ENCODE measurements at places on chromosomes 16 and 17. TPM values are rescaled to one million over a fixed set of nuclear protein-coding genes. Genes with fewer than 3 reads are reported as not detected.

KRTAP1-4 gene
- not detected for total RNA-seq

SEPTIN12 gene
- total RNA-seq = not detected

DDX52 gene
- total RNA-seq = 36.0 TPM

PPY gene
- not detected for total RNA-seq

ADAM11 gene
- total RNA-seq = 0.35 TPM

WWP2 gene
- total RNA-seq = 46.3 TPM

DNA sequence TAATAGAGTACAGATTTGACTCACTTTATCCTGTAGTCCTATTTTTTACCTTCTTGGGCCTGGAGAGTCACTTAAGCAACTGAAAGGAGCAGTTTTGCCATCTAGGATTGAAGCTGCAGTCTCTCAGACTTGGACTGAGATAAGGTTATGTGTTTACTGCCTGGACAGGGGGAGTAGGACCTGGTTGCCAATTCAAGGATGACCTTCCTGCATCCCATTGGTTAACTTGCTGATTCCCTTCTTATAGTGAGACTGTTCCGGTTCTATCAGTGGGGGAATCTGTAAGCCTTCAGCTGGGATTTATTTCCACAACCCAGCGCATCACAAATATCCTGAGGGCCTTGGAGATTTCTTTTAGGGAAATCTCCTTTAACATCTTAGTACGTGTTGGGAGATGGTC is 2.9 kb downstream of the UBN1 start:
- peaks cover 44% of the 10 kb centered on the region for H3K4me1 ChIP-seq
- H3K4me3 ChIP-seq = peak overlapping the region; percentile 7
- H3K36me3 ChIP-seq = peaks cover 4% of the 10 kb centered on the region
- no peak overlapping the region for H3K27ac ChIP-seq
- H3K27me3 ChIP-seq = no peaks in the 10 kb centered on the region
- no peak for DNase-seq

- H3K27ac ChIP-seq = no peak overlapping the region
- H3K4me3 ChIP-seq = no peak overlapping the region
- no peaks in the 10 kb centered on the region for H3K36me3 ChIP-seq
- no peak for DNase-seq
- no peaks in the 10 kb centered on the region for H3K4me1 ChIP-seq
These were observed 30.4 kb downstream of the CCDC182 start for GRCh38 chr17:57714665-57715180.

- no peak for DNase-seq
- H3K4me3 ChIP-seq = no peak overlapping the region
- no peaks in the 10 kb centered on the region for H3K27me3 ChIP-seq
- H3K27ac ChIP-seq = no peak overlapping the region
- no peaks in the 10 kb centered on the region for H3K4me1 ChIP-seq
These were observed 70.2 kb downstream of the SPAG9 start for GRCh38 chr17:51050291-51051033.

DNA sequence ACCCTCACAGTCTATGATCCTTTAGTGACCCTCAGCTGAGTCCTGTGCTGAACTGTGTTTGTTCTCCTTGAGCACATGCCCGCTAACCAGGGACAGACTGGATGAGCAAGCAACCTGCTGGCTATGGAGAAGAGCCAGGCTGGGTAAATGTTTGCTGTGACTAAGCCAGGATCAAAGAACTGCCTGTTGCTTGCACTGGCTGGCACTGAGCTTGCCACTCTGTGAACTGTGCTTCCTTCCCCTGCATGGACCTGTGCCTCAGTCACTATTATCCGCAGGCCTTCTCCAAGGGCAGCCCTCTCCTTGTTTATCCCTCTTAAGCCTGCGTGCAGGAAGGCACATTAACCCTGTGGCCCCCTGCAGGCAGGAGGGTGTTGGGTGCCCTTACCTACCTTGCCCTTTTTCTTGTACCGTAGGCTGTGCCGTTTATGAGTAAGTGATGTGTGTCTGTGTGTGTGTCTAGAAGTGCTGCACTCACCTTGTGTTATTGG is 7.4 kb downstream of the PNPO start:
- H3K36me3 ChIP-seq = no peaks in the 10 kb centered on the region
- H3K4me3 ChIP-seq = no peak overlapping the region
- H3K27ac ChIP-seq = no peak overlapping the region

DNA sequence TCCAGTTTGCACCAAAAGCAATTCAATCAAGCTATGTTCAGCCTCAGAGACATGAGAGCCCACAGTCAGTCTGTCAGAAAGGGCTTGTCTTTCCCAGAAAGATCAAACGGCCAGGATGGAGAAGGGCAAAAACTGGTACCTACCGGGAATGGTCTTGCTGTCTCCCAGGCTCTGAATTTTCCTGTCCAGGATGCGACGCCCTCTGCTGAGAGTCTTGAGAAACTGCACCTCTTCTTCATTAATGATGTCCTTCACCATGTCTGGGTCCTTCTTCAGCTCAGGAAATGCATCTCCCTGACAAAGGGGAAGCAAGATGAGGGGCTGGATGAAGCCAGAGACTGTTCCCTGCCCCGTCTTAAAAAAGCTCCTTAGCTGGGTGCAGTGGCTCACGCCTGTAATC is 15.8 kb upstream of the EXOSC6 start:
- H3K27me3 ChIP-seq = no peaks in the 10 kb centered on the region
- no peaks in the 10 kb centered on the region for H3K4me1 ChIP-seq
- peaks cover 62% of the 10 kb centered on the region for H3K36me3 ChIP-seq
- H3K27ac ChIP-seq = no peak overlapping the region
- DNase-seq = no peak

DNA sequence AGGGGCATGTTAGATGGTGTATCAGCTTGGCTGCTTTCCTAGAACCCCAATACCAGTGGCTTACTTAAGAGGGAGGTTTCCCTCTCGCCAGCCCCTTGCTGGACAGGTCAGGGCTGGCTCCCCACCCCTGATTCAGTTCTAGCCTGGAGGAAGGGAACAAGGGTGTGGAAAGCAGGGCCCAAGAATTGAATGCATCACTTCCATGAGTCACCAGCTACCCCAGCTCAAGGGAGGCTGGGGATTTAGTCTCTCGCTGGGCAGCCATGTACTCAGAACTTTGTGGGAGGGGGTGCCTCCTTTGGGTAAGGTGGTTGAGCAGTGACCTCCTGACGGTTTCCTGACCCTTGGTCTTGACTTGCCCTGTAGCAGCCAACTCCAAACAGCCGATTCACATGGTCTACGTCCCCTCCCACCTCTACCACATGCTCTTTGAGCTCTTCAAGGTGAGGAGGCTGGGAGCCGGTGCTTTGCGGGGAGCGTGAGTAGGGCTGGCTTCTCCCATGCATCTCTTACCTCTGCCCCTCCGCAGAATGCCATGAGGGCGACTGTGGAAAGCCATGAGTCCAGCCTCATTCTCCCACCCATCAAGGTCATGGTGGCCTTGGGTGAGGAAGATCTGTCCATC is 12.8 kb downstream of the PDK2 start:
- H3K4me3 ChIP-seq = no peak overlapping the region
- no peaks in the 10 kb centered on the region for H3K36me3 ChIP-seq
- H3K27me3 ChIP-seq = no peaks in the 10 kb centered on the region
- DNase-seq = no peak
- no peaks in the 10 kb centered on the region for H3K4me1 ChIP-seq

DNA sequence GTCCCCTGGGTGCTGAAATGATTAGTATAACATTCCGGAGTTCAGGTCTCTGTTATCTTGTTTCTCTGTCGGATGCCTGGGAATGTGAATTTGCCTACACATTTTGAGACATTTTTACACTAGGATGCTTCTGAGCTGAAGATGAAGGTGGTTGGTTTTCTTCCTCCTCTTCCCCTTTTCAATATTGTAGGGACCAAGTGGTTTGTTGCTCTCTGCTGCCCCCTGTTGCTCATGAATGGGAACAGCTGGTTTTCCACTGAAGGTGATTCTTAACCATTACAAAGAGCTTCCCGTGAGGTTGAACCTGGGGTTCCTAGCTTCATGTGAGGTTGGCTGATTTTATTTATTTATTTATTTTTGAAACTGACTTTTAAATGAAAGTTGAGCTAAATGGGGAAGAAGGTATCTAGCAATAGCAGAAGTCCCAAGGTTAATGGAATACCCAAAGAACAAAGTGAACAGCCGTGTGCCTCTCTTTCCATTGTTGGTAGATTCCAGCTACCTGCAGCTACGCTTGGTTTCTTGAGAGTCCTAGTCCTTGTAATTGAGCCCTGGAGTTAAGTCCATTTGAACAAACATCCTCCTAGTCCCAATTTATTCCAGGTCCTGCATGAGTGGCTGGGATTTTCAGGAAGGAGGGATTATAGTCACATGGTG is 983.9 kb upstream of the EEF2KMT start:
- no peaks in the 10 kb centered on the region for H3K36me3 ChIP-seq
- H3K4me3 ChIP-seq = no peak overlapping the region
- no peak for DNase-seq
- no peaks in the 10 kb centered on the region for H3K4me1 ChIP-seq
- H3K27ac ChIP-seq = no peak overlapping the region
- no peaks in the 10 kb centered on the region for H3K27me3 ChIP-seq

DNA sequence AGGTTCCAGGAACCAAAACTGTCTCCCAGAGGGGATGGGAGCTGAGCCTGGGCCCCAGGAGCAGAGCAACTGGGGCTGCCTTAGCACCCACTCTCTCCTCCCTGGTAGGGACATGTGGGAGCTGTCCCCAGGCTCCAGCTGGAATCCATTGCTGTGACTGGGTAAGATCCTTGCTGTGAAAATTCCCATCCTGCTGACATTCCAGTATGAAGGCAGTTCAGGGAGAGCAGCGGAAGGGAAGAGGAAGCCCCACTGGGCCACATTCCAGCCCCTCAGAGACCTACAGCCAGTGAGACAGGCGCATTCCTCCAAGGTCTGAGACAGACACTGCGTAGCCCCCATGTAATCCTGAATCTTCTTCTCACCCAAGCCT is 24.2 kb downstream of the MYO18A start:
- no peaks in the 10 kb centered on the region for H3K36me3 ChIP-seq
- H3K4me1 ChIP-seq = peaks cover 32% of the 10 kb centered on the region
- H3K4me3 ChIP-seq = no peak overlapping the region
- no peak for DNase-seq
- no peaks in the 10 kb centered on the region for H3K27me3 ChIP-seq

GRCh38 chr16:67445913-67446907 is 15.3 kb downstream of the HSD11B2 start:
- no peak overlapping the region for H3K4me3 ChIP-seq
- no peaks in the 10 kb centered on the region for H3K27me3 ChIP-seq
- H3K27ac ChIP-seq = no peak overlapping the region
- no peaks in the 10 kb centered on the region for H3K4me1 ChIP-seq
- H3K36me3 ChIP-seq = peaks cover 14% of the 10 kb centered on the region

- H3K27ac ChIP-seq = no peak overlapping the region
- no peak overlapping the region for H3K4me3 ChIP-seq
- H3K4me1 ChIP-seq = no peaks in the 10 kb centered on the region
These were observed 29.9 kb upstream of the IRX6 start for GRCh38 chr16:55294129-55294528.

DNA sequence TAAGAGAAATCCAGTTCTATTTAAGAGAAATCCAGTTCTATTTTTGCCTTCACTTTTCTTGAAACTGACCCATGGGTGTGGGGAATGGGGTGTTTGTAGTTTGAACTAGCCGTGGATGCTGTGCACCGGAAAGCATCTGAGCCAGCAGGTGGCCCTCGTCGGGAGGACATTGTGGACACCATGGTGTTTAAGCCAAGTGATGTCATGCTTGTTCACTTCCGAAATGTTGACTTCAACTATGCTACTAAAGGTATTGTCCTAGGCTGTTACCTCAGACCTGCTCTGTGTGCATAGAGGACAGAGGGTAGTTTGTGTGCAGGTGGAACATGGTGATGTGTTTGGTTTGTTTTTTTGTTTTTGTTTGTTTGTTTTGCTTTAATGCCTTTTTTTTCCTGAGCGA is 3.3 kb downstream of the ATXN2L start:
- H3K4me3 ChIP-seq = no peak overlapping the region
- H3K36me3 ChIP-seq = peaks cover 52% of the 10 kb centered on the region
- no peak overlapping the region for H3K27ac ChIP-seq
- peaks cover 29% of the 10 kb centered on the region for H3K4me1 ChIP-seq
- no peaks in the 10 kb centered on the region for H3K27me3 ChIP-seq

DNA sequence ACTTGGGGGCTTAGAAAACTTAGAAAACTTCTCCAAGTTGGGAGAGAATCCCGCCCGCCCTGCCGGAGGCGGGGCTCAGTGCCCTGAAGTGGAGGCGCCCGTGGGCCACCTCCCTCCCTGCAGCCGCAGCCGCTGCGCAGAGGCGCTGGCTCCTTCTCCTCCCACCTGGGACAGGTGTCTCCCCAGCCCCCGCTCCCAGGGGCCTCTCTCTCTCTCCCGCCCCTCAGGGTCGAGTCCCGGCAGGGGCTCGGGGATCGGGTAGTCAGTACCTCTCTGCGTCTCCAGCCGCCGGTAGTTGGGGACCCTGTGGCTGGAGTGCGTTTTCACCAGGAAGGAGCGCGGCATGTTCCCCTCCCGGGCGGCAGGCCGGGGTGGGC is 257 bp downstream of the SNAI3 start:
- peak; percentile 44 for DNase-seq
- H3K36me3 ChIP-seq = peaks cover under 1% of the 10 kb centered on the region
- H3K27me3 ChIP-seq = no peaks in the 10 kb centered on the region
- peak overlapping the region; percentile 70 for H3K27ac ChIP-seq
- peak overlapping the region; percentile 81 for H3K4me3 ChIP-seq
- peaks cover 60% of the 10 kb centered on the region for H3K4me1 ChIP-seq
